ENCODE measurements at places on chromosomes 1 and 21.

DNA sequence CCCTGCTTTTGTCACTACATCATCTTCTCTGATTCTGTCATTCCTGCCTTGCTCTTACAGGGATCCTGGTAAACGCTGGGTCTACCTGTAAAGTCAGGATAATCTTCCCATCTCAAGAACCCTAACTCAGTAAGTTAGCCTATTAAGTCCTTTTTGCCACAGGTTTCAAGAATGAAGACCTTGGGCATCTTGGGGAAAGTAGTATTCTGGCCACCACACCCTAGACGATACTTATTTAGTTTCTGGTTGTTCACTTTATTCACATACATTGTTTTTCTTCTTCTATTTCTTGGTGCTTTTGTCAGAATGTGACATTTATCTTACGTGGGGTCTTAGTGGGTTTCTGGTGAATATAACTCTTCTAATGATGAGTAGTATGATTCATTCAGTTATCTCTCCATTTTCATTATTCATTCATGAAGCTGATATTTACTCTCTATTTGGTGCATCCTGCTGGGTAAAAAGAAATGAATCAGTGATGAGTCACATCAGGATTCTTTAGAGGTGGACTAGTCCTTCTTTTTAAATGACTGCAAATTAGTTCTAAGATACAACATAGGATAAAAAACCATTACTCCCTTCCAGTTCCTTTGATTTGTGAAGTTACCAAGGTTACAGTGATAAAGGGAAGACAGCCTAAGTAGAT lies 514.4 kb upstream of the B3GALT2 start:
- DNase-seq, result peak; percentile 63

DNA sequence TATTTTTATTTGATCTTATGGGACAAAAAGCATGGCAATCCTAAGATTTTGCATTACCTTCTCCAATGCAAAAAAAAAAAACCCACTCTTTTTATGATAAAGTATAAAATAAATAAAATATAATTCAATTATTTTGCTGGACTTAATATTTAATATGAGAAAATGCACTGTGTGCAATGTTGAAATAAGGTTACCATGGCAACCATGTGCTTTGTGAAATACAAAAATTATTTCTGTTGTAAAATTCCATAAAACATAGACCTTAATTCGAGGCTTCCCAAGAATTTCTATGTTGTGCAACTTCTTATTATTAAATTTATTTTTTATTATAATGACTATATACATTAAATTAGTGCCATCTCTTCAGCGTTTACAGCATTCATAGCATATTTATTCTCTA lies 989.5 kb downstream of the MRPL39 start:
- no peak for DNase-seq

- no peak for DNase-seq
Observed at GRCh38 chr21:39885119-39885848, 18.0 kb downstream of the PCP4 start.

GRCh38 chr1:59691261-59691660 lies 123.5 kb upstream of the HOOK1 start:
- no peak for DNase-seq

- no peak for DNase-seq
Observed at GRCh38 chr1:207849646-207850045, 61.3 kb downstream of the CD34 start.

GRCh38 chr1:32485554-32486255 lies 20.8 kb downstream of the ZBTB8B start:
- no peak for DNase-seq

GRCh38 chr1:31703431-31704270 lies at the start of gene COL16A1:
Gene COL16A1, minus strand, starts transcription at chr1:31704017. Its CDS starts 1,824 bp downstream, at chr1:31702193.
- DNase-seq, result peak; percentile 19

GRCh38 chr1:180154003-180154324 lies 705 bp upstream of the QSOX1 start:
- no peak for DNase-seq

- no peak for DNase-seq
Observed at GRCh38 chr1:242187816-242188215, 188.9 kb upstream of the MAP1LC3C start.

DNA sequence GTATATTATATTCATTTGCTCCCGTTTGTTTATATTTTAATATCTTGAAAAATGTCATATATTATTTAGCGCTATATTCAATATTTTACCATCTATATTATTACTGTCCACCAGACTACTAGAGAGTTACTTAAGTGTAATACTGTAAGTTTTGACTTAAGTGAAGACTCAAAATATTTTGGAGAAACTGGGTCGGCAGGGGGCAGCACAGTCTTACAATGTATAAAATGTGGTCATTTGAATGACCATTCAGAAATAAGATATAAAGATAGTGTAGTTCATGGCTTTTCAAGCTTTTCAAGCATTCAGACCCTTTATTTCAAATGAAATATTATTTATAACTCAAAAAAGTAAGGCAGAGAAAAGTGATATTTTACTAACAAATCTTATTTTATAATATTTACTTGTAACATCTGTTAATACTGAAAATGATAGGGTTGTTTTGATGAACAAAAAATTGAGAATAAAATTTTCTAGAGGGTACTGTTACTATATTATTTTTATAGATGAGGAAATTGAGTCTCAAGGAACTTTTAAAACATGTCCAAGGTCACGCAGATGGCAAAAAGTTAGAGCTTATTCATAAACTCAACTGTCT lies 89.0 kb upstream of the SERTAD4 start:
- peak; percentile 84 for DNase-seq

- no peak for DNase-seq
Observed at GRCh38 chr1:196573226-196573625, 35.0 kb downstream of the KCNT2 start.

- no peak for DNase-seq
Observed at GRCh38 chr1:158362941-158363340, 9.2 kb downstream of the CD1E start.

GRCh38 chr1:69109277-69109676 lies 458.4 kb upstream of the LRRC7 start:
- no peak for DNase-seq

GRCh38 chr21:16552880-16553279 lies 823.1 kb downstream of the USP25 start:
- DNase-seq, result no peak

DNA sequence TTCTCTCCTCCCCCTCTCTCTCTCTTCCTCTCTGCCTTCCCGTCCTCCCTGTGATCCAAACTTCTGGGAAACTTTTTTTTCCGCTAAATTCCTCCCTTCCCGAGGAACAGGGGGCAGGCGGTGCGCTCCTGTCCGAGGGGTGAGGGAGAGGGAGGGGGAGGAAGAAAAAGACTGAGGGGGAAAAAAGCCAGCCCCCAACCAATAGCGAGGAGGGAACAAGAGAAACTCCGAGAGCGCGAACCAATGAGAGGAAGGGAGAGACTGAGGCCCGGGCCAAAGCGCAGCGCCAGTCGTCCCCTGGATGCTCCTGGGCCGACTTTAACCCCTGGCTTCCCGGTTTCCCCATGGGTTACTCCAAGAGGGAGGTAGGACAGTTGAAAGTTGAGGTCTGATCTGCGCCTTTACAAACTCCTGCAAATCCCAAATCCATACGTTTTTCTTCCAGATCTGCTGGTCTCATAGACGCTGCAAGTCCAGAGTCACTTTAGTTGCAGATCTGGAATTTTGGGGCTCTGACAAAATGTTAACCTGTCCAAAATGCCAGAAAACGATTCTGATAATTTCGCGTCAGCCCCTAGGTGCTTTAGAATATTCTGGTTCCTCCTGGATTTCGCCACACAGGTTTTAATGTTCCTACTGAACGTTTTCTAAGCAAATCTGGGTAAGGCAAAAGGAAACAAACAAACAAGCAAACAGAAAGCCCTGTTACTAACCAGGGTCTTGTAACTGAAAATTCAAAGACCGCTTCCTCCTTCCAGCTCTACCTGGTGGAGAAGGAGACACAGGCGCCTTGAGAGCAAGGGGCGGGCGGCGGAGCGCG lies at the start of gene TBX15:
Gene TBX15, minus strand, starts transcription at position 158 of the 820 bp plus-strand sequence. CDS start 548 bp downstream, outside the sequence.
- DNase-seq, result no peak

DNA sequence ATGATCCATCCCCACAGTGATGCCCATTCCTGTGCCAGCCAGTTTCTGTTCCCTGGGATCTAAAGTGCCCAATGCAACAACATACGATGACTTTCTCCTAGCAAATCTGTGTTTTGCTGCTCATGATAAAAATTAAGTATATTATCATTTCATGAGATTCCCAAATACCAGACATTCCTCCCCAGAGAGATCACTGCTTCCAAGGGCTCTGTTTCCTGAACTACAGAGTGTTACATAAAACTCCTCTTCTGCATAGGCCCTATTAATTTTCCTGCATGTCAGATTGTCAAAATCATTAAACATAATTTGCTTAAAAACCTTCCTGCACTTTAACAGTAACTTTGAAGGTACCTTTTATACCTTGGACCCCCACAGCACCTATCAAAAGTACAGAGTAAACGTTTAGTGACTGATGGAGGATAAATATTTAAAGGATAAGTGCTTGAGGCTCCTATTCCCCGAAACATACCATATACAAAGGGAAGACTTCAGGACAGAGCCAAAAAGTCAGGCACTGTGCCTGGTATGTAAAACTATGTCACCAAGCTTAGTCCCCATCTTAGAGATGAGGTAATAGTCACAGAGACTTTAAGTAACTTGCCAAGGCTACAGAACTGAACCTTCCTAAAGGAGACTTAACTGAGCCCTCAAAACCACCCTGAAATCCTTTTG lies 50.2 kb downstream of the SLC25A24 start:
- DNase-seq, result no peak

- DNase-seq, result no peak
Observed at GRCh38 chr1:46675549-46676314, 4.1 kb downstream of the TEX38 start.

DNA sequence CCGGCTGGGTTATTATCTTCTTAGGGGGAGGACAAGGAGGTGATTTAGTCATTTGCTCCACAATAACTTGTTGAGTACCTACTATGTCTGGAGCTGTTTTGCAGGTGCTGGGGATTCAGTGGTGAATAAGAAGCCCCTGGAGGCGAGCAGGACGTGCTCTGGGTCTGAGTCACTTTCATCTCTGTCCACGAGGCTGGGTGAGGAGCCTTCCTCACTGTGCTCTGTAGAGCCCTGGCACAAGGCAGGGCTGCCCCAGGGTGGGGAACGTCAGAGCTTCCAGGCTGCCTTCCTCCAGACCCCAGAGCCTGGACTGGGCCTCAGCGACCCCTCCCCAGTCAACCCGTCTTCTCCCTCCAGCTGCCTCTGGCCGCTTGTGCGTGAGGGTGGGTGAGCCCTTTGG lies 2.5 kb upstream of the PADI6 start:
- peak; percentile 33 for DNase-seq

DNA sequence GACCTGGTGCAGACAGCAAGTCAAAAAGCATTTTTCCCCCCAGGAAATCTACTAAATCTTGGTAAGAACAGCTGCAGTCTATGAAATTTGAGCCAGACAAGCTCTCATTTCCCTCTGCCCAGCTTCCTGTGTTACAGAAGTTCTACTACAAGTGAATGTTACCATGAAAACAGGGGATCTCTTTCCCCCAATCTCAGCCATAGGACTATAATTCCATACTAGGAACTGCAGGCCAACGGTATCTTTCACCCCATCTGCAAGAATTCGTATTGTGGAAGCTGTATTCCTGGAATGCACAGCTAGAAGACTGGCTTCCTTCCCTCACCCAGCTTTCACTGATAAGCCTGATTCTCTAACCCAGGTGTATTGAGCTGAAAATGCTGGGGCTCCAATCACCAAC lies 1655.4 kb downstream of the BRINP3 start:
- DNase-seq, result no peak

DNA sequence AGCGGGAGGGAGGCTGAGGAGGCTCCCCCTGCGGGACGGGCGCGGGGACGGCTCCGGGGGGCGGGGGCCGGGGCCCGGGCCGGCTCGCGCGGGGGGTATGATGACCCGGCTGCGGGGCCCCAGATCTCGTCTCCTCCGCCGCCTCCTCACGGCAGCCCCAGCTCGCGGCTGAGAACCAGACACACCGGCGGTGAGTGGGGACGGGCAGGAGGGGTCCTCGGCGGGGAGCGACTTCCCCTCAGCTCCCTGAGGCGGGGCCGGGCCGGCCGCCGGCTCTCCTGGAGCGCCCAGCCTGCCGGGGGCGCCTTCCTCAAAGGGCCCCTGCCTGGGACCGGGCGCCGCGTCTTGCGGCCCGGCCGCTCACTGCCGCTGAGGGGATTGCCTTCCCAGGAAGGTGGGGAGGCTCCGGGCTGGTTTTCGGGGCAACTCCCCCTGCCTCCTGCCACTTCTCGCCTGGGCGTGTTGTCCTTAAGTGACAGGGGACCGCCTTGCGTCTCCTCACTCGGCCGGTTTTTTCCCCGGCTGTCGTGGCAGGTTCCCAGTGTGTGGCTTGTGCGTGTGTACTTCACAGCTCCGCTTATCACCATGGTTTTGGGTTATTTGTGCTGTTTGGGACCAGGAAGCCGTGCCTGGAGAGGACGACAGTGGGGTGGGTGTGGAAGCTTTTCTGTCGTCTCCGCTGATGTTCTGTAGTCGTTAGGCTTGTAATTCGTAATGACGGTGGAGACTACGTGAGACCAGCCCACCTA lies 800 bp downstream of the HIPK1 start:
- DNase-seq, result peak; percentile 38

DNA sequence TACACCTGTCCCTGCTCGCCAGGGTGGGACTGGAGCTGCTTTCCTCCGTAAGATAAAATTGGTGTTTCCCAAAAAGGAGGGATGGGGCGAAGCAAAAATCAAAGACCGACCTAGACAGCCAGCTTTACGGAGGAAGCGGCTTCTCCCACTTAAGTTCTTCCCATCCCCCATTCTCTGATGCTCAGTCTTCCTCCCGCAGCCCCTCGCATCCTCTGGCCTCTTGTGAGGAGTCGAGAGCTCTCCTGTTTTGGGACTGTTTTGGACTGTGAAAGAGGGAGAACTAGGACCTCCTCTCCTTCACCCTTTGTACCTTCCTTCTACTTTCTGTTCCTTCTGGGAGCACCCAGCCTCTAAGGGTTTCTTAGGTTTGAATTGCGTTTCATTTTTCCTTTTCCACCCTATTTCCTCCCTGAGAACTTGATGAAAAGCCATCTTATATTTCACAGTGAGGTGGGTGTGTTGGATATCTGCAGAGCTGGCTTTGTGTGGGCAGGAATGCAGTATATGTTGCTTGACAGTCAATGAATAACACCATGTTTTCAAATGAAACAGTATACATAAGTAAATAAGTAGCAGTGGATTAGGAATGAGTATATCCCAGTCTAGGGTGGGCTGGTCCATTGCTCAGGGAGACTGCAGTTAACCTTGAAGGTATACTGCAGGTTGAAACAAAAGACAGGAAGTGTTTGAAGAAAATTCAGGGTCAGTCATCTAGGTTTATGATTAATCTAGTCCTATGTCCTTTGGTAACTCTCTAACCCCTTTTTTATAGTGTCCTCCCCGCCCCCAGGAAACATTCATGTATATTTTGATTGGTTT lies 848 bp downstream of the CTTNBP2NL start:
- DNase-seq, result peak; percentile 23

DNA sequence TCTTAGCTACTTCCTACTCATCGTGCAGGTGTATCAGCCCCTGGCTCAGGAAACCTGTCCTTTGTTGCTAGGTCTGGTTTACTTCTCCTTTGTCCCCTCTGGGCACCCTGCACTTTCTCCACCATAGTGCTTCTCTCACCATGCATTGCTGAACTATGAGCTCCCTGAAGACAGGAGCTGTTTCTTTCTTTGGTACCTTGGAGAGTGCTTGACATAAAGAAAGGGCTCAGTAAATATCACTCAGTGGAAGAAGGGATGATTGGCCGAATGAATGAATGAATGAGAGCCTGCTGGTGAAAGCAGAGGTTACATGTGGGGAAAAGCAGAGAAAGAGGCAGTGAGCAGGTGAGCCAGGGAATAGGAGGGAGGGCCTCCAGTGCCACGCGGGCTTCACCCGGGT lies 9.8 kb upstream of the HMGB4 start:
- DNase-seq, result no peak
